ENCODE measurements at places on chromosomes 1 and 21.

DNA sequence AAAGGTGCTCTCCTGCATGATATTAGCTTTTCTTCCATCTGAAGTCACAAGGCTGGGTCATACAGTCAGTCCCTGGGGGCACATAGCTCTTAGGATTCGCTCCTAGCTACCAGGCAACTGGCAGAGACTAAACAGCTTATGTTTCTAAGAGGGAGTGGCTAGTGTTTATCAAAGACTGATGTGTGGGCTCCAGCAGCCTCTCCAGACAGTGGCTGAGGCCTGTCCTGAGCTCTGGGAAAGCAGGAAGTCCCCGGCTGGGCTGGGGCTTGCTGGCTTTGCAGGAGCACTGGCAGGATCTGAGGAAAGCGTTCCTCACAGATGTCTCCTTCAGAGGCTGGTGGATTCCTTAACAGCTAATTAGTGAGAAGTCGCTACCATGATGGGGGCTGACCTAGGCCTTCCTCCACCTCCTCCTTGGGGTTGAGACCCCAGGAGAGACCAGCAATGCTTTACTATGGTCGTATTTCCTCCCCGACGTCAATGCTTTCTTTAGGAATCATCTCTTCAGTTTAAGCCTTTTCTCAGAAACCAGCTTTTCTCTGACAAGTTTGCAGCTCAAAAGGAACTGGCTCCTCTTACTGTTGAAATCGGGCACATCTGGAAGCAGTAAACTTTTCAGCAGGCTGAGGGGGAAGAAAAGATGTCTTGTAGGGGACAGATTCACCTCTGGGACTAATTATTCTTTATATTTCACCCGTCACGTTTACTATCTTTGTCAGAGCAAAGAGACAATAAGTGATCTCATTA, 33.5 kb upstream of the HHAT start:
- no peak for DNase-seq

DNA sequence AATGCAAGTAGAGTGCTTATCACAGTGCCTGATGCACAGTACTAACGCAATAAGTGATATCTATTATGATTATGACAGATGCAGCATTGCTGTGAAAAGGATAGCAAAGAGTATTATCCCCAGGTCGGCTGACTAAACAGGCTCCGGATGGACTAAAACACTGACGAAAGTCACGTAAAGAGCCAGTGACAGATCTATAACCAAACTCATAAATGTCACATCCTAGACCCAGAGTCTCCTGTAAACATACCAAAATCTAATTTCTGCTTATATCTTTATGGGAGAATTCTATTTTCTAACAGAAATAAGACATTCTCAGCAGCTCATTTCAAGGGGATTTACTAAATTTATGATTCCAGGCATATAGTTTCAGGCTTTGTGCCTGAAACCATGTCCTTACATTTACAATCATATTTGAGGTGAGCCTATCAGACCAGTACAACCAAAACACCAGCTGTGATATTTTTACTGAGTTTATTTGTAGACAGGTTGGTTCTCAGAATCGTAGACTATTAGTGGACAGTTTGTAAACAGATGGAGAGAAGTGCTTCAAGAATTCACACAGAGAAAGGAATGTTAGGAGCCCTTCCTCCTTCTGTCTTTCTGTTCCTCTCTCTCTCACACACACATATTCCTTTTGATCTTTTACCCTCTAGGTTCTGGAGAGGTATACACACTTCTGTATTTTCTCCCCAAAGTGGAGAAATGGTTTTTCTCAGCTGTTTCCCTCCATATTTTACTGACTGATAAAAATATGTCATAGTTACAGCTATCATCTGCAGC, 52.4 kb upstream of the WDR26 start:
- DNase-seq: no peak

- no peak for DNase-seq
Measured at GRCh38 chr1:81585371-81585770, 215.4 kb upstream of the ADGRL2 start.

DNA sequence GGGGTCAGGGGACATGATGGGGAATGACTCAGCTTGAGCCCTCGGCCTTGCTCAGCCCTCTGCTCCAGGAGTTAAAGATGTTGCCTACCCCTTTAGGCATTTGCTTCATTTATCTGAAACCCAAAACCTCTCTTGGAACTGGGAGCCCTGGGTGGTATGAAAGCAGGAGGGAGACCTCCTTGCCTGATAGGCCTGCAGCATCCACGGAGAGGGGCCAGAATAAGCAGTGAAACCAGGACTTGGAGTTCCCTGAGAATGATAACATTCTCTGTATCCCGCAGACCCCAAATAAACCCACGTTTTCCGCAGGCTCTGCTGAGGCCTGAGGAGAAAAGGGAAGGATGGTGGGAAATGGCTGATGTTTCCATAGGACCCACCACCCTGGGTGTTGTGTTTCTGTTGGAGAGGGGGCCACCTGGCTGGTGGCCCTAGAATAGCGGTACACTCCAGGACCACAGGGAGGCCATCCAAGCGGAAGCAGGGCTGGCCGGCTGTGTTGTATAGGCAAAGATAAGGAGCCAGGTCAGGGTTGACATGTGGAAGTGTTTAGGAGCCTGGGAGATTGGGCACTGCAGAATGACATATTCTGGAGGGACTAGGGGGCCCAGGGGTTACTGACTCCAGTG, 77.4 kb downstream of the FOXD2 start:
- DNase-seq: no peak

DNA sequence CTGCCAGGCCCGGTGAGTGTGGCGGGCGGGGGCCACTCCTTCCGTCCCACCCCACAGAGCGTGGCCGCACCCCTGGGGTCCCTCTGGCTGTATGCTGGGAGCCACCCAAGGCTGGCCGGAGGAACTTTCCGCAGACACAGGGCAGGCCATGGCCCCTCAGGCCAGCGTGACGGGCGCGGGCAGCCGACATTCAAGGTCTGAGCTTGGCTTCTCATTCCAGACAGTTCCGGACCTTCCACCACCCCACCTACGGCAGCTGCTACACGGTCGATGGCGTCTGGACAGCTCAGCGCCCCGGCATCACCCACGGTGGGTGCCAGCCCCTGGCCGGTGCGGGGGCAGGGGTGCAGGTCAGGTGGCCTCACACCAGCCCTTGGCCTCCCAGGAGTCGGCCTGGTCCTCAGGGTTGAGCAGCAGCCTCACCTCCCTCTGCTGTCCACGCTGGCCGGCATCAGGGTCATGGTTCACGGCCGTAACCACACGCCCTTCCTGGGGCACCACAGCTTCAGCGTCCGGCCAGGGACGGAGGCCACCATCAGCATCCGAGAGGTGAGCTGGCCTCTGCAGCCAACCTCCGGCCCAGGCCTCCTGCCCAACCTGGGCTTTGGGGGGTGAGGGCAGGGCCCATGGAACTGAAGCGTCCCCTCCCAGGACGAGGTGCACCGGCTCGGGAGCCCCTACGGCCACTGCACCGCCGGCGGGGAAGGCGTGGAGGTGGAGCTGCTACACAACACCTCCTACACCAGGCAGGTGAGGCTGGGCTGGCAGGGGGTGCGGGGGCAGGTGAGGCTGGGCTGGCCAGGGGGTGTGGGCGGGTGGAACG, 7.3 kb downstream of the SCNN1D start:
- DNase-seq: no peak

GRCh38 chr1:239819096-239819495, 272.6 kb upstream of the FMN2 start:
- DNase-seq: no peak

DNA sequence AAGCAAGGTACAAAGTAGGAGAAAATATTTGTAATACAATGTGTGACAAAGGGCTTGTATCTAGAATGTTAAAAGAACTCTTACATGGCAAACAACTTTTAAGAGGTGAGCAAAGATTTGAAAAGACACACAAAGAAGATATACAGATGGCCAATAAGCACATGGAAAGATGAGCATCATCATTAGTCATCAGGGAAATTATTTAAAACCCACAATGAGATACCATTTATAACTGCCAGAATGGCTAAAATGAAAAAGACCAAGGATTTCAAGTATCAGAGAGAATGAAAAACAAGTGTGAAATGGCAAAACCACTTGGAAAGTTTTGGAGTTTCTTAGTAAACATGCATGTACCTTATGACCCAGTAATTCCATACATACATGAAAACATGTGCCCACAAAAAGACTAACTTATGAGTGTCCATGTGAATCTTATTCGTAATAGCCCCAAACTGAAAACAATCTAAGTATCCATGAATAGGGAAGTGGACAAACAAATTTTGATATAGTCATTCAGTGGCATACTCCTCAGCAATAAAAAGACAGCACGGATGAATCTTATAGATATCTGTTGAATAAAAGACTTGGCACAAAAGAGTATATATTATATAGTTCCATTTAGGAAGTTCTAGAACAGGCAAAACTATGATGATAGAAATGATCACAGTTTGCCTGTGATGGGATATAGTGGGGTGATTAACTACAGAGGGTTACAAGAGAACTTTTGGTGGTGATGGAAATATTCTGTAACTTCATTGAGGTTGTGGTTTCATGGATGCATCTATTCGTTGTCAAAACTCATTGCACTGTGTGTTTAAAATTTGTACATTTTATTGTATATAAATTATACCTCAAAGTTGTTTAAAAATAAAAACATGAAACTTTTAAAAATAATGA, 82.0 kb downstream of the DISP1 start:
- DNase-seq: no peak

DNA sequence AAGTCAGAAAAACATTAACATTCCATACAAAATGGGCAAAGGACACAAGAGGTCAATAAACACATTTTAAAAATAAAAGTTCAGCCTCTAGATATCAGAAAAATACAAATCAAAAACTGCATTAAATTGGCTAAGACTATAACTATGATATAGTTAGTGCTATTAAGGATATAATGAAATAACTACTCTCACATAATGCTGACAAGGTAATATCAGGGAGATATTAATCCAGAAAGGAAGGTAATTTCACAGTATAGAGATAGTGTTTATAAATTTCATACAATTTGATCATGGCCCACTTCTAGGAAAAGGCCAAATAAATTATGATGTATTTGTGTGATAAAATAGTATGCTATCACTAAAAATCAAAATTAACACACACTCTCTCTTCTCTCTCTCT, 61.8 kb downstream of the LBR start:
- DNase-seq: no peak

GRCh38 chr1:181562395-181562794, 79.1 kb downstream of the CACNA1E start:
- DNase-seq: no peak

- no peak for DNase-seq
Measured at GRCh38 chr1:163928651-163929050, 606.9 kb downstream of the NUF2 start.

GRCh38 chr1:220882061-220882891, 3.0 kb downstream of the HLX start:
- no peak for DNase-seq

DNA sequence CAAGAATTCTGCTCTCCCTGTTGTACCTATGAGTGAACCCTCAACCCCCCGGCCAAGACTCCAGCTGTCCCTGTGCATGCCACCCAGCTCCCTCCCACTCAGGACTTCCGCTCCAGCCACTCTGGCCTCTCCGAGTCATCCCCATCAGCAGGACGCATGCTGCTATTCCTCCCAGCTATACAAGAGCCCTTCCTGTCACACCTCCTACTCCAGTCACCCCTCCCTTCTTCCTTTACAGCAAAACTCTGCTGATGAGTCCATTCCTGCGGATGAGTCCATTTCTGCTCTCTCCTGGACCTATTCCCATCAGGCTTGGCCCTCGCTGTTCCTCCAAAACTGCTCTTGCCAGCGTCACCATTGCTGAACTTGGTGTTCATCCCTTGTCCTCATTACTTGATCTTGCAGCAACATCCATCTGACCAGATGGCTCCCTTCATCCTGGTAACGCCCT, 42.2 kb downstream of the H3-3A start:
- DNase-seq: no peak

DNA sequence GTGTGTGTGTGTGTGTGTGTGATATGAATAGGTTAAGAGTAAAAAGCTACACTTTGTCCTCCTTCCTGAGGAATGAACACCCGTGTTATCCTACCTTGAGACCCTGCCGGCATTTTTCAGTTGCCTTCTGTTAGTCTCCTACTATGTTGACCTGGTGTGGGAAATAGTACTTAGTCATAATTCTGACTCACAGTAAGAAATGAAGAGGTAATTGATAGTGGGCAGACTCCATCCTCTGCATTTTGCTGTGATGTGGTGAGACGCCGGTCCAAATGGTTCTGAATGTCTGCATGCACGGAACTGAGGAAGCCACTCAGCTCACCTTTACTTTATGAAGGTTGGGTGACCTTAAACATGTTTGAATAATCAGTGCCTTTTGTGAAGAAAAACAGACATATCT, 12.6 kb downstream of the CD101 start:
- DNase-seq: no peak

DNA sequence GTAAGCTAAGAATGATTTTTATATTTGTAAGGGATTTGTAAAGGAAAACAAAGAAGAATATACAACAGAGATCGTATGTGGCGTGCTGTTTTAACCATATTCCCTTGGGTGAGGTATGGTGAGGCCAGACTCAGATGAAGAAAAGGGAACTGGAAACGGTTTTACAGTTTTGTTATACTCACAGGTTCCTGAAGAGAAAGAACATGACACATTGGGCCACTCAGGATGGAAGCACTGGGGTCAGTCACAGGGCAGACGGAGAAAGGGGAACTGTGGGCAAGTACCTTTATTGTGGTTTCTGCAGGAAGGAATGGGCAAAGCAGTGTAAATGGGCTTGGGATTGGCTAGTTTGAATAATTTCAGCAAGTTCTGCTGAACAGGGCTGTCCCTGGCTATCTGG, 177.4 kb downstream of the LBR start:
- no peak for DNase-seq

- DNase-seq: no peak
Measured at GRCh38 chr1:151815716-151816327, 10.6 kb upstream of the LINGO4 start.

GRCh38 chr1:231485029-231485784, 43.3 kb upstream of the TSNAX start:
- no peak for DNase-seq

- DNase-seq: no peak
Measured at GRCh38 chr1:6822530-6823359, 37.5 kb downstream of the CAMTA1 start.

GRCh38 chr1:39131940-39132339, 72.6 kb upstream of the MACF1 start:
- DNase-seq: no peak

- DNase-seq: no peak
Measured at GRCh38 chr21:33374080-33374449, 29.1 kb upstream of the IFNGR2 start.

- DNase-seq: no peak
Measured at GRCh38 chr1:112058815-112059450, 69.5 kb upstream of the KCND3 start.

DNA sequence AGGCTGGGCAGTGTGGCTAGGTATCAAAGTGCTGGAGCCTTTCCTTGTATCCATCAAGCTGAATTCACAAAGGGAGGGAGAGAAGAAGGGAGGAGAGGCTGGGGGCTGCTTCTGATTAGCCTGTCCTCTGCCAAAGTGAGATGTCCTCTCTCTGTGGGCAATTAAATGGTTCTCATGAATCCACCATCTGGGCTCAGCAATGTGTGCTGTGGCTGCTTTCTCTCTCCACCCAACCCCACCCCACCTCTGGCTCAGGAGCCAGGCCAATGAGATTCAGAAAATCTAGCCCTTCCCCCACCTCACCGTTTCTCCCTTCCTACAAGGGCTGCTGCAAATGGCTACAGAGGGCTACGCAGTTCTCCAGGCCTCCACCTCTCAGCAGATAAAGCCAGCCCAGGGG, 154.6 kb downstream of the TENT5C start:
- DNase-seq: no peak

GRCh38 chr21:41168391-41169257, 664 bp downstream of the BACE2 start:
- DNase-seq: no peak

Data from activated CD4-positive, alpha-beta T cell treated with anti-CD3 and anti-CD28 coated beads, Interleukin-2, amount 50 U/mL, for 1 hour (primary cell).